ENCODE measurements at places on chromosomes 16 and 17. TPM values are rescaled to one million over a fixed set of nuclear protein-coding genes. Genes with fewer than 3 reads are reported as not detected.

The CD300LB gene
- not detected for total RNA-seq

The KRT13 gene
- not detected for total RNA-seq

The KRT20 gene
- total RNA-seq = not detected

The GAST gene
- total RNA-seq = not detected

The C17orf78 gene
- not detected for total RNA-seq

The TRPV3 gene
- total RNA-seq = 4.4 TPM

The SHBG gene
- total RNA-seq = 0.35 TPM

The BEAN1 gene
- total RNA-seq = 2.7 TPM

The SMIM36 gene
- total RNA-seq = not detected

The LUC7L3 gene
- 108 TPM for total RNA-seq

The KRT14 gene
- 696 TPM for total RNA-seq

The C1QTNF8 gene
- total RNA-seq = not detected

The ATXN1L gene
- total RNA-seq = 18.2 TPM

DNA sequence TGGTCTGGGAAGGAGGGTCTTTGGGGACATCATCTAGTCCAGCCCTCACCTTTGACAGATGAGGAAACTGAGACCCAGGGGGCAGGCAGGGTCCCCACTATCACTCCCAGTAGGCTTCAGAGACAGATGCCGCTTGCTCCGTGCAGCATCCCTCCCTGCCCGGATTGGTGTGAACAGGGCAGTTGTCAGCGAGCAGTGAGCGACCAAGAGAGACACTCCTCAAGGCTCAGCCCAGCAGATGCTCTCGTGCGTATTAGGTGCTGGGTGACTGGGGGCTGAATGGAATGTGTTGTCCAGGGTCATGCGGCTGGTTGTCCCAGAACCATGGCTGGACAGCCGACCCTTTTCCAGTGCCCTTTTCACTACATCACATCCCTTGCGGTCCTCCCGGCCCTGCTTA, 49.0 kb downstream of the MPRIP start:
- no peak for DNase-seq

GRCh38 chr16:89909777-89910716, 8.6 kb upstream of the MC1R start:
- peak; percentile 68 for DNase-seq

GRCh38 chr16:24667244-24667764, 62.1 kb upstream of the TNRC6A start:
- no peak for DNase-seq

GRCh38 chr17:44807093-44807816, 22.8 kb downstream of the GJC1 start:
- DNase-seq = no peak

DNA sequence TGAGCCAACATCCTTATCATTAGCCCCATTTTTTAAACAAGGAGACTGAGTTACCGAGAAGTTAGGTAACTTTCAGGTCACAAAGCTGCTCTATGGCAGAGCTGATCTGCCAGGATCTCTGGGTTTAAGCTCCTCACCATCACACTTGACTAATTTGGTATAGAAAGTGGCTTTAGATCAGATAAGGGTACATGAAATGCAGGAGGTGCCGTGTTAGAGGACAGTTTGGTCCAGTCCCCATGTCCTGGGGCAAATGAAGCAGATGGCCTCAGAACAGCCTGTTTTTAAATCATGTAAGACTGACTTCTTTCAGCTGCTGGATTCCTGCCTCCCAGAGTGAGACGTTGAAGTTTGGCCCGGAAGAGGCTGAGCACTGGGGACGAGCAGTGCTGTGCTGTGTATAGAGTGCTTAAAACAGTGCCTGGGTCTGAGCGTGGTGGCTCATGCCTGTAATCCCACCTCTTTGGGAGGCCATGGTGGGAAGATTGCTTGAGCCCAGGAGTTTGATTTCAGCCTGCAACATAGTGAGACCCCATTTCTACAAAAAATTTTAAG, 187.0 kb upstream of the CACNG3 start:
- DNase-seq = no peak

DNA sequence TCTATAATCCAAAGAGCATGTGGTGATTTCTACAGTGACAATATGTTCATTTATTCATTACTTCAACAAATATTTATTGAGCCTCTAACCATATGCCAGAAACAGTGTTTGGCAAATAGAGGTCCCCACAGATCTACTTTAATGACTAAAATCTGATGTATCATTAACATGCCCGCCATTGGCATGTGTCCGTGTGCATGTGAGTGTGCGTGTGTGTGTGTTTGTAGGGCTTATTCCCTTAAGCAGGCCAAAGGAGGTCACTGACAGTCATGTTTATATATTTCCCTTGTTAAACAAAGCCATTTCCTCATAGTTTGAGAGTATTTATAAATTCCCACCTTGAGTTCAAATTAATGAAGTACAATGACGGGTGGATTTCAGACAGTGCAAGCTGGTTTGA, 174.4 kb upstream of the IRX6 start:
- no peak for DNase-seq

- DNase-seq = no peak
These were observed 134.7 kb downstream of the RBFOX3 start for GRCh38 chr17:79476074-79476652.

- DNase-seq = no peak
These were observed 17.7 kb downstream of the NAA60 start for GRCh38 chr16:3461151-3461550.

- no peak for DNase-seq
These were observed 8.7 kb downstream of the DLX4 start for GRCh38 chr17:49977463-49978389.

- DNase-seq = no peak
These were observed 176.0 kb downstream of the TMEM132E start for GRCh38 chr17:34755371-34755770.

GRCh38 chr17:60157487-60158040, 7.8 kb downstream of the CA4 start:
- no peak for DNase-seq

- peak; percentile 69 for DNase-seq
These were observed 15.0 kb downstream of the NSMCE1 start for GRCh38 chr16:27253526-27253930.

- no peak for DNase-seq
These were observed 717 bp downstream of the CYBA start for GRCh38 chr16:88649924-88650748.

DNA sequence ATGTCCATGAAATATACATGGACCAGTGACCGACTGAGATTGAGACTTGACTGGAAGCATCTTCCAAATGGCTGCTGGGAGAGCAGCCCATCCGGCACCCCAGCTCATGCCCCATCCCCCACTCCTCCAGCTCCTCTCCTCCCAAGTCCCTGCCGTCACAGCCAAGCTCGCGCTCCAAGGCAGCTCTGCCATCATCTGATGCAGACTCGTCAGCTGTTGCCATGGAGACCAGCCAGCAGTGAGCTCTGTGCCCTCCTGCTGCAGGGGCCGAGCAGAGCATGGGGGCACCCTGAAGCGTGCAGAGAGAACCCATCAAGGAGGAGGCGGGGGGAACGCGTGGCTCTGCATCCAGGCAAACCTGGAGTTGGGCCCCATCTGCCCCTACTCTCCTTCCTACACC, 74.5 kb upstream of the TNRC6C start:
- no peak for DNase-seq

DNA sequence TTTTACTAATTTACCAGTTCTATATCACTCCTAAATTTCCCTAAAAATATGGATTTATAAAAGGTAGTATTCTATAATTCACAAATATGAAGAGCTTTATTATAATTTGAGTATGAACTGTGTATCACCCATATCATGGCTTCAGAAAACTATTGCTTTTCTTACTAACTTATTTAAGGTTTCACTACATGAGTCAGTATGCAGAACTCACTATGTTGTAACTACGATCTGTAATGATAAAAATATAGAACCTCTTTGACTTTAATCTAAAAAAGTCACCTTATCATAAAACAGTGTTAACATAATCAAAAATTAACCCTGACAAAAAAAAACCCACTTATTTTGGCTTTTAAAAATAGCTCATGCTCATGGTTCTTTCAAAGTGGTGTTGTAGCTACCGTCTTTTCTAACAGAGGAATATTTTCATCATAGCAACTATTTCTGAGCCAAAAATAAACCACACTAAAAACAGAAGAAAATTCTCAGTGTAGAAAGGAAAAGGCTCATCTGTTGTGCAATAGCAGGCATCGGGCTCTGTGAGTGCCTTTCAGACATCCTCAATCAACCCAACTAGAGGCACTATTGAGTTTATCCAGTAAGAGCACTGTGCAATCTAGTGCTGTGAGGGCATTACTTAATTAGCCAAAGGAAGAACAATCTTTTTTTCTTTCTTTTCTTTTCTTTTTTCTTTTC, 42.1 kb downstream of the ITGAM start:
- DNase-seq = peak; percentile 52

- DNase-seq = no peak
These were observed 257.1 kb downstream of the FTO start for GRCh38 chr16:53960954-53961616.

DNA sequence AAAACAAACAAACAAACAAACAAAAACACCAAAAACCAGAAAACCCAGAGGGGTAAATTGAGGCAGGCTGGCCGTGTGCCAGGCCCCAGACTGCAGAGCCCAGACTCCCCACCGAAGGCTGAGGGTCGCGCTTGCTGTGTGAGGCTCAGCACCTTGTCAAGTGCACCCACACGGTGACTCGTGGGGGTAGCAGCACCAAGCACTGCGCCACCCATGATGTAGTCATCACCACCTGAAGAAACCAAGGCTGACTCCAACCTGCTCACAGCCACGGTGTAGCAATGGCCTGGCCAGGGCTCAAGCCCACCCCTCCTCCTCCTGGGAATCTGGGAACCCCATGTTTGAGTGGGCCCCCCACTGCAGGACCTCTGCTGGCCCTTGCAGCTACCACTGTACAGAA, 11.9 kb downstream of the MCRIP1 start:
- DNase-seq = no peak

DNA sequence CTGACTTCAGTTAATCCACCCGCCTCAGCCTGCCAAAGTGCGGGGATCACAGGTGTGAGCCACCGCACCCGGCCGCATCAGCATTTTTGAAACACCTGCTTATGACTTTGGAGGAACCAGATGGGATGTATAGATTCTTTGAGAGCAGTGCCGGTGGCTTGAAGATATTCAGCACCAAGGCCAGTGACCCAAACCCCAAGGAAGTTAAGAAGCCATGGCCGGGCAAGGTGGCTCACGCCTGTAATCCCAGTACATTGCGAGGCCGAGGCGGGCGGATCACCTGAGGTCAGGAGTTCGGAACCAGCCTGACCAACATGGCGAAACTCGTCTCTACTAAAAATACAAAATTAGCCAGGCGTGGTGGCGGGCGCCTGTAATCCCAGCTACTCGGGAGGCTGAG, 43.9 kb downstream of the TRARG1 start:
- no peak for DNase-seq

DNA sequence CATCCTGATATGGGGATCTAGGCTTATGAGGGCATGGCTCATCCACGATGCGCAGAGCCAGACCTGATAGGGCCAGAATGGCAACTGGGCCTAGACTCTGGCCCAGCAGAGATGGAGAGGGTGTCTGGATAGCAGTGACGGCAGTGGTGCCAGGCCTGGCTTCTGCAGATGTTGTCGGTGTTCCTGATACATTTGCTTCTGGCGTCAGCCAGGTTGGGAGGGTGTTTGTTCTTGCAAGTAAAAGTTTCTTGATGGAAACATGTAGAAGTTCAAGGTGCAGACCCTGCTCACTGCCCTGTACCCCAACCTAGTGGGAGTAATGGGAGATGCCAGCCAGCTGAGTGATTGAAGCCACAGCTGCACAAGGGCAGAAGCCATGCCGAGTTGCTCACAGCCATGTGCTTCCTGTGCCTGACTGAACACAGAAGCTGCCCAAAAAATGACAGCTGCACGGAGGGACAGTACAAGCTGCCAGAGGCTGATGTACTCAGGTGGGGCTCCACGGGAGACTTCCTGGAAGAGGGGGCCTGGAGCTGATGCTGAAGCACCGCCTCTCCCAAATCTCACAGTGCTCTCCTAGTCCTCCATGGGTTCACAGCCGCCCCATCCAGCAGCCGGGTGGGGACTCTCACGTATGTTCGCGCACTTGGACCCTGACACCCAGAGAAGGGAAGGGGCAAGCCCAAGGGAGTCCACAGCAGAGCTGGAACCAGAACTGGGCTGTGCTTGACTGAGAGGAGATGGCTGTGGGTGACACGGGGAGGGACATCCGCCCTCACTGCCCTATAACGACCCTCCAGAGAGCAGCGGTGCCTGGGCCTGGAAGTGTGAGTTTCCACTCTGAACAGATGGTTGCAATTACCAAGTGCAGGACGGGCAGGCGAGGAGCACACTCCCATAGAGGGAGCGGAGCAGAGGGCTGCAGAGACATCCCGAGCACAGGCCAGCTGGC, 78.7 kb downstream of the N4BP1 start:
- DNase-seq = no peak

- DNase-seq = peak; percentile 35
These were observed 74.1 kb downstream of the SNX11 start for GRCh38 chr17:48181653-48182052.

- DNase-seq = no peak
These were observed 3.6 kb downstream of the HDAC5 start for GRCh38 chr17:44119798-44120197.

GRCh38 chr16:65532258-65532657, 410.4 kb upstream of the CDH11 start:
- DNase-seq = no peak

- no peak for DNase-seq
These were observed 30.2 kb downstream of the TRIM25 start for GRCh38 chr17:56883616-56884015.

DNA sequence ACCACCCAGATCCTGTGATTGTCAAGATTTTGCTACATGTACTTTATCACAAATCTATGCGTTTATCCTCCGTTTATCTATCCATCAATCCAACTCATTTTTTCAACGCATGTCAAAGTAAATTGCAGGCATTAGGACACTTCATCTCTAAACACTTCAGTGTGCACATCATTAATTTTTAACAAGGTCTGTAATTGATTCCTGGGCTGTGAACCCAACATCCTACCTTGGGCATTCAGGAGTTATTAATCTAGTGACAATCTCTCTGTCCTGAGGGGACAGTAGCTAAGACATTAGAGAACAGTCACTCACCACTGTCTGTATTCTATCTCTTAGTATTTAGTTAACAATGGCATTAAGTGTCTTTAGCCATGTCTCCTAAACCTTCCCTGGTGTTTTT, 264.7 kb downstream of the SOX9 start:
- no peak for DNase-seq

DNA sequence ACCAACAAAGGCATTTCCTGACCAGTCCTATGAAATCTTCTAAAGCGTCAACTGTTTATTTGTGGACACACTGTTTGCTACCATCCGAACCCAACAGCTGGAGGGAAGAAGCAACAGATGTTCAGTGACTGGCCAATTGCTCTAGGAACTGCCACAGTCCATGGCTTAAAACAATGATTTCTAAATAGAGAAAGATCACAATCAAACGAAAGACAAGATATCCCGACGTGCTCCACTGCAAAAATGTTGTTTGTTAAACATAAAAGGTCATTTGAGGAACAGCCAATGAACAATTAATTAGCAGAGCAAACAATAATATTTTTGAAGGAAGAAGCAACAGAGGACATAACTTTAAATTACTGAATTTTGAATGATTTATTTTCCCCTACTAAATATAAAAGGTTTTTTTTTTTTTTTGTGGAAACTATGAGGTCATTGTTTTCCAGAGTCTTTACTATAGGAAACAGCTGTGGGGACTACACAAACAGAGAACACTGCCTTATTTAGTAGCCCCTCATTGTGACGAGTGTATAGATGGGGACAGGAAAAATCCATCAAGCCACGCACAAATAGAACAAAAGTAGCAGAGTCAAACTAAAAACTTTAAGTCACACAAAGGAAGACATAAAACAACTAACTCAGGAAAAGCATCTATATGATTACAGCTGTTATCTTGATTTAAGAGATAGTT, 17.2 kb downstream of the USP31 start:
- DNase-seq = no peak
